Fibroblast of skin of right quadriceps (primary cell): ENCODE measurements at places on chromosomes 11 and 22.

DNA sequence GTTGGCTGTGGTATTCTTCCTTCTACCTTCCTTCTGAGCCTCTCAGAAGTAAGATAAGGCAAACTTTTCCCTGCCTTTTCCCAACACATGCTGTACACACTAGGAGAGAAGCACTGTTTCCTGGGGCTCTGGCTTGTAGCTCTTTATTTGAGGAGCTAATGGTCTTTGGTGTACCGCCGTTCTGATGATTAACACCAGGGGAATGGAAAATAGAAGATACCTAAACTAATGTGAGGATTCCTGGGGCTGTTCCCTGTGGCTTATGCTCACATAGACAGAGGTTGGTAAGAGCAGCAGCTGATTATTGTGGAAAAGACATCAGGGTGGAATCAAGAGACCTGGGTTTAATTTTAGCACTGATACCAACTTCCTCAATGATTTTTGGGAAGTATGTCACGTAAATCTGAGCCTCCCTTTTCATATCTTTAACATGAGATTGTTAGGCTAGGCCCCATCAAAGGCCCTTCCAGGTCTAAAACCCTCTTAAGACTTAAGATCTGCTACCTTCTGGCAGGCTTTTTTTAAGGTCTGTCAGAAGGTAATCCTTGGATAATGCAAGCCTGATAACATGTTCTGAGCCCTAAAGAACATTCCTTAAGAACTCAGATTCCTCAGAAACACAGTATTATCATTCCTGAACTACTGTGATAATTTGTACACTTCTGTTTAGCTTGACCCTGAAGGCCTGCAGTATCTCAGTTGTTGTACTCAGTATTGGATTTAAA, 24.8 kb upstream of the RCE1 start:
- DNase-seq: no peak

DNA sequence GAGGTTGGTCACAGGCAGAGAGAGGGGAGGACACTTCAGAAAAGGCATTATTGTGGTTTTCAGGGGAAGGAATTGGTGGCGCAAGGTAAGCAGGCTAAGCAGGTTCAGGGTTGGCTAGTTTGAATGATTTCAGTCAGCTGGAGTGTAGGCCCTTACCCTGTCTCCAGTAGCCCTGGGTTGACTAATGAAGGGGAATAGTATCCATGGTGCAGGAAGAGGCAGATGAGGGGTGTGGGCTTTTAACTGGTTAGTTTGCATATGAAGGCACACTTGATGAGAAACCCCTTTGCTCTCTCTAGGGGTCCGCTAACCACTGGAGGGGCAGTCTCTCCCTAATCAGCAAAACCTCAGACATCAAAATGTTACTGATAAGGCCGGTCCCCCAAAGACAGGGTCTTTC, 249.7 kb downstream of the AASDHPPT start:
- no peak for DNase-seq

DNA sequence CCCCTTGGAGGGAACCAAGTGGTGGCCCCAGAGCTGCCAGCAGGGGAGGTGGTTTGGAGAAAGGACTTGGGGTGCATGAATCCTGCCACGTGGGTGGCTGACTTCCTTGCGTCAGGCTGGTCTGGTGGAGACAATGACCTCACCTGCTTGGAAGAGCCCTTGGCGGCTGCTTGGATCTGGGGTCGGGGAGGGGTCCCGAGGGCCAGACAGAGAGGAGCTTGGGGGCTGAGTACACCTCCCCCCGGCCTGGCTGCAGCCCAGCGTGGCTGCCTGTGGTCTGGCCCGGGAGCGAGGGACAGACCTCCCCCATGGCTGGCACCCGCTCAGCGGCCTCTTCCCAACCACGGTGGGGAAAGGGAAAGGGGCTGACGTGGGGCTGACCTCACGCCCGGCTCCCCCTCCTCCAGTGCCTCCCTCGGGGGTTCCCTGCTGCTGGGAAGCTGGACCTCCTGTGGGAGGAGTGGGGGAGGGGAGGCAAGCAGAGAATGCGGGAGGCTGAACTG, 13.8 kb downstream of the LIF start:
- peak; percentile 74 for DNase-seq

DNA sequence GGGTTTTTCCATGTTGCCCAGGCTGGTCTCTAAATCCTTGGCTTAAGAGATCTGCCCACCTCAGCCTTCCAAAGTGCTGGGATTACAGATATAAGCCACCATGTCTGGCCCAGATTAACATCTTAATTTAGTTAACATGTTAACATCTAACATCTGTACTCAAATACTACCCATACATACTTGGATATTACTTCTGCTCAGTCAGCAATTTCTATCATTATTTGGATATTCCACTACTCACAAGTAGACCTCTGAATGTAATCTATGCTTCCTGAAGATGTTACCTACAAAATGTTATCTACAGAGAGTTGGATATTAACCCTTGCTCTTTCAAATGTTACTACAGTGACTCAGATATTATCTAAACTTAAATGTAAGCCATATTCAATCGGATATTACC, 4.0 kb downstream of the CCKBR start:
- no peak for DNase-seq

- DNase-seq: peak; percentile 31
These were observed at the start of gene P2RY6 for GRCh38 chr11:73271936-73272679. TSS of gene P2RY6 (plus strand) at chr11:73272338. CDS start at chr11:73296519, 24,181 bp downstream.

GRCh38 chr11:82832983-82833382, 67.2 kb downstream of the PRCP start:
- DNase-seq: no peak

GRCh38 chr11:96159968-96160367, 183.0 kb downstream of the MAML2 start:
- no peak for DNase-seq

DNA sequence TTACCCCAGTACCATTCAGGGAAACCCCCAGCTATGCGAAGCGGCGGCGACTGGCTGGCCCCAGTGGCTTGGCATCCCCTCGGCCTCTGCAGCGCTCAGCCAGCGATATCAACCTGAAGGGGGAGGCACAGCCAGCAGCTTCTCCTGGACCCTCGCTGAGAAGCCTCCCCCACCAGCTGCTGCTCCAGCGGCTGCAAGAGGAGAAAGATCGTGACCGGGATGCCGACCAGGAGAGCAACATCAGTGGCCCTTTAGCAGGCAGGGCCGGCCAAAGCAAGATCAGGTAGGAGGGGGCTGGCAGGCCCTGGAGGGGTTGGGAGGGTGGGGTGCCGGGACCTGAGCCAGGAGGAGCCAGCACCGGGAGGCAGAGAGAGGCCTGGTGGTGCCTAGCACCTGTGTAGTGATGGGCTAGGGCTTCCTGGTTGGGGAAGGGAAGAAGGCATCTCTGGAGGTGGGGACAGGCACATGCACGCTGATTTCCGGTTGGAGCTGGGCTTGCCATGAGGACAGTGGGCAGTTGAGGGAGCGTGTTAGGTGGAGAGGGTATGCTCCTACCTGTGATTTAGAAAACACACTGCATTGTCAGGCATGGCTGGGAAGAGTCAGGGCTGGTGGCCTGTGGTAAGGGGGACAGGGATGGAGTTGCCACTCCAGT, 22.3 kb downstream of the SHANK3 start:
- DNase-seq: no peak

GRCh38 chr22:43013355-43014315, 1.3 kb downstream of the PACSIN2 start:
- DNase-seq: no peak

DNA sequence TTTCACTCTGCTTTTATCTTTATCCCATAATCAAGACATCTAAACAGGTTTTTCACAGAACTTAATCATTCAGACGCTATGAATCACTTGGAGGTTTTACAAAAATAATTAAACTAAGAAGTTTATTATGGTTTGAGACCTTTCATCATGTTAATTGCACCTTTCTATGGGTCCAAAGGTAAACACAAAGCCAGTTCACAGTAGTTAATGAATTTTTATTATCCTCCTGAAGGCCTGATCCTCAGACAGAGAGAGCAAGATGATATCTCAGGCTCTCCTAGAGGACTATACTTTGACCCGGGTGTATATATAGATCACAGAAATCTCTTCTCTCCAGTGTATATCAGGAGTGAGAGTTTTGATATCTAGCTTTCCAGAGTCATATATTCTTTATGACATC, 1044.3 kb upstream of the RAG2 start:
- no peak for DNase-seq

DNA sequence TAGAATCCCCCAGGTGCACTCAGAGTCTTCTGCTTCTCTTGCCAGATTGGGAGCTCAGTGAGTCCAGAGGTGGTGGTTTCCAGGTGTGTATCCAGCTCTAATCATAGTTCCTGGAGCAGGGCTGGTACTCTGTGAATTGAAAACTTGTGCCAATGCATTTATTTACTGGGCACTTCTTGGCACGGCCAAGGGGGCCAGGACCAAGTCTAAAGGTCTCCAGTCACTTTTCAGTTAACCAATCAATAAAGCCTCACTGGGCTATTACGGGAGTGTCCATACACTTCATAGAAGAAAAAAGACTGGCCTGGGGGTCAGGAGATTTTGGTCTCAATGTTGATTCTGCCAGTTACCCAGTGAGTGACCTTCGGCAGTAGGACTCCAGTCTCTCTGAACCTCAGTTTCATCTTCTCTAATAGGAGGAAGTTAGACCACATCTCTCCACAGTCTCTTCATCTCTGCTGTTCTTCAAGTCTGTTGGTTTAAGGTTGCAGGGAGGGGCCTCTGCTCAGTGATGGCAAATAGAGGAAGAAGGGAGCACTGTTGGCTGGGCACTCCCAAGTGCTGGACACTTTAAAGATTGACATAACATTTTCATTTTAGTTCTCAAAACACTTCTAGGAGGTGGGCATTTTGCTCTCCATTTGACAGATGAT, 188.5 kb upstream of the E2F8 start:
- DNase-seq: no peak

DNA sequence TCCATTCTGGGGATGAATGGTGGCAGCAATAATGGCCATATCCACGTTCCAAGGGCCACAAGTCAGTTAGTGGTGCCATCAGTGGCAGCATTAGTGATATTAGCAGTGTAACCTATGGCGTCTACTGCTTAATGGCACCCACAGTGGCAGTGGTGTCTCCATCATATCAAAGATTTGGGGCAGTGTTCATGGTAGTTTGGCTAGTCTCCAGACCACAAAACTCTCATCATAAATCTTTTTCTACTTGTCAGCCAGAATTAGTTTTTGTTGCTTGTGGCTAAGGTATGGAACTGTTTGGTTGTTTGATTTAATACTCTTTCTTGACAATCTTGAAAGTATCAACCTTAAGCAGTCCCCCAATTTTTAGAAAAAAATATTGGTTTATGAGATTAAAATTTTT, 45.1 kb upstream of the DEUP1 start:
- DNase-seq: no peak

- peak; percentile 95 for DNase-seq
These were observed 30.7 kb downstream of the PPP2R1B start for GRCh38 chr11:111735262-111736116.

DNA sequence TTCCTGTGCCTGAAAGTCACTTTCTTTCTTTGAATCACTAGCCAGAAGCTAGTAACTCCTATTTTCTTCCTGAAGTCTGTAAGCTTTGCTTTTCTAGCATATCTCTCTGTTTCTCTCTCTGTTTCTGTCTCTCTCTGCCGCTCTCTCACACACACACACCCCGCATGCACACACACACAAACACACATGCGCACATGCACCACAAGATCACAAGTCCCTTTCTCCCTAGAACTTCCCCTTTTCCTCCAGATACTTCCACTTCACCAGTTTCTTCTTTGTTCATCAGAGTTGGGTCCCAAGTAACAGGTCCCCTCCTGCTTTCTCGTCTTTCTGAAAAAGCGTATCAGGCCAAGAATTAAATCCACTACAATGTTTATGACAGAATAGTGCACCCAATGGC, 148.5 kb upstream of the HSD17B12 start:
- no peak for DNase-seq

DNA sequence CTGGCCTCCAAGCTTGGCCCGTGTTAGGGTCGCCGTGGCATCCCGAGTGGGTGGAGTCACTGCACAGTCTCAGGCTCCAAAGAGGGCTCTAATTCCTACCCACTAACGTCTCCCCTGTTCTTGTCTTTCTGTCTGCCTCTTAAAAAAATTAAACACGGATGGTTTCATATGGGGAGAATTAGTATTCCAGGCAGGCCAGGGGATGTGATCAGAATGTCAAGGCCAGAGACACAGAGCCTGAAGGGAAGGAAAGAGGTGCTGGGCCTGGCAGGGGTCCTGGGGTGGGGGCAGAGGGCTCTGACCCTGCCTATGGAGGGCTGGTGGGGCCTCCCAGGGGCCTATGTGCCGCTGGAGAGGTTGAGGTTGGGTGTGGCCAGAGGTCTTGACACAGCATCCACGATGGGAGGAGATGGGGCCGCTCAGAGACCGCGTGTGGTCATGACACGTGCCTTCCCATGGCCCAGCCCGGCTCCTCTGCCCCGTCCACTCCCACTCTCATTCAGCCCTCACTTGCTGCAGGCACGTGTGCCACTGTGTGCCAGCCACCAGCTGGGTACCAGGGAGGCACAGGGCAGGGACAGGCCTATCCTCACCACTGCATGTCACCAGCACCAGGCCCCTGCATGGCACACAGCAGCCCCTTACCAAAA, 56.5 kb downstream of the FLRT1 start:
- no peak for DNase-seq

- no peak for DNase-seq
These were observed 626.6 kb upstream of the KIRREL3 start for GRCh38 chr11:127627204-127627603.

DNA sequence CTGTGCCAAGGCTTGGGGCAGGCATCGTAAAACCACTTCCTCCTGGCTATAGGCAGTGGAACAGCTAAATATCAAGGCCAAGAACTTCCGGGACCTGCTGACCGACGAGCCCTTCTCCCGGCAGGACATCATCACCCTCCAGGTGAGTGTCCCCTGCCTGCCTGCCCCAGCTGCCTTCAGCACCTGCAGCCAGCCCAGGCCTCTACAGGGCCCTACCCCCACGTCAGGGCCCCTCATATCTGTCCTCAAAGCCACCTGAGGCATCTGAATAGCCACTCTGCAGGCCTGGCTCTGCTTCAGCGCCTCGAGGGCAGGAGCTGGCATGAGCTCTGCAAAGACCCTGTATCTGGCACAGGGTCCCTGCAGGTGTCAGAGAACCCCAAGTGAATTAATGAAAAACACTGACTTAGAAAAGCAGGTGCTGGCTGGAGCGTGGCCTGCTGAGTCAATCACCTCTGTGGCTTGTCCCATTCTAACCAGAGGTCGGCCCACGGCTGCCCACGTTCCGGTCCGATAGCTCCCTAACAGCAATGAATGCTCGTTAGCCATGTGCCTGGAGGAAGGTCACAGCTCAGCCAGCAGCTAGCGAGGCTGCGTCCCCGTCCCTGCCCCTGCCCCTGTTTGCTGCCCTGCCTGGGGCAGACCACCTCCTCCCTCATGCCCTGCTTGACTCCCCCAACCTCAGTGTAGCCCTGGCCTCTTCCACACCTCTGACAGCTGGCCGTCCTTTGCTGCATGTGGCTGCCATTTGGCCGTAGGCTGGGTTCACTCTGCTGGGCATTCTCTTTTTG, 16.8 kb downstream of the PPIL2 start:
- no peak for DNase-seq

DNA sequence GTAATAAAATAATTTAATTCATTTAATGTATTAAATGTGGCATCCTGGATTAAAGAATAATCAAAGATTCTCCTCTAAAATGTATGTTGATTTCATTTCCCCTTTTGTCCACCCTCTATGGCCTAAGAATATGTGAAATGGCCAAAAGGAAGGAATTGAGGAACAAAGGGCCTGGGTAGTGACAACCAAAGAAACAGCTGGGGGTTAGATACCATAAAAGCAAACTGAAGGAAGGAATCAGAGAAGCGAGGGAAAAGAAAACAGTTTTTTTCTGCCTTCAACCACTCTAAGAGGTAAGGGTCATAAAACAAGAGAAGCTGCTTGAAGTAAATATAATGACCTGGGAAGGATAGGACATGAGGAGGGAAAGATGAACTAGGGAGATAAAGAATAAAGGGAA, 139.3 kb downstream of the FAM76B start:
- DNase-seq: no peak
